ENCODE measurements at places on chromosomes 2 and 18.

GRCh38 chr2:36059691-36060090 is 295.9 kb upstream of the CRIM1 start:
- no peak for DNase-seq

DNA sequence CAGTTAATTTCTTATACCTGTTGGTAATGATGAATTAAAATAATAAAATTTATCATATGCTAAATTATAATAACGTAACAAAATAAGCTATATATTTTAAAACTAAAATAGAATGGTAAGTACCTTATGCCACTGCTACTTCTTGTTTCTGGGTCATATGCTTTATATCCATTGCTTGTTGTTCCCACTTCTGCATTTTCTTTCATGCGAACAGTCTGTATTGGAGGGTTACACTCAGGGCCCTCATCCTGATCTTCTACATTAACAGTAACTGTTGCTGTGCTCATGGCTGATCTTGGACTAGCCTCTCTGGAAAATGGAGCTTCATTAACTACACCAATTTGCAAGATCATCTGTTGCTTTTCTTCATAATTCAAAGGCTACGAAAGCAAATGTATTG is 22.2 kb downstream of the DSC2 start:
- no peak for DNase-seq

DNA sequence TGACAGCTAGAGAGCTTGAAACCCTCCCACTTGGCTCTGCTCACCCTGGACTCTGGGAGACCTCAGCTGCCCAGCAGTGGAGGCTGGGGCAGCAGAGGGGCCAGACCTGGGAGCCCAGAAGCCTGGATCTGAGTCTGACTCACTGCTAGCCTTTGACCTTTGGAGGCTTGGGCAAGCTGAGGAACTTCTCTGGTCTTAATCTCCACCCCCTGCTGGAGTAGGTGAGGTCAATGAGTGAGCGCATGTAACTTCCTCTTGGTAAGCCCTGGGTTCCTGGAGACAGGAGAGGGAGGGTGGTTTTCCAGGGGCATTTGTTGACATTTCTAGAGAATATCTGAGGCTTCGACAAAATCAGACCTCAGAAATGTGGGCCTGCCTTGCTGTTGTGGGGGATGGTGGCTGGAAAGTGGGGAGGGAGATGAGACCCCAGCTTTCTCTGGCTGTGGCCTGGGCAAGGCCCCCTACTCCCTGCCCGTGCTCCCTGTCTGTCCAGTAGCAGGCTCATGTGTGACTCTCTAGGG is 73.0 kb upstream of the YWHAQ start:
- DNase-seq = no peak

- no peak for DNase-seq
Observed at GRCh38 chr2:118223511-118223991, 135.3 kb downstream of the INSIG2 start.

- peak; percentile 34 for DNase-seq
Observed at GRCh38 chr2:39243469-39244123, at the start of gene CDKL4. Gene CDKL4 (minus strand): TSS chr2:39243970.

GRCh38 chr18:10045296-10045891 is 131.6 kb downstream of the VAPA start:
- DNase-seq = no peak
